ENCODE measurements at places on chromosomes 5 and 9. TPM values are rescaled to one million over a fixed set of nuclear protein-coding genes. Genes with fewer than 3 reads are reported as not detected.

The KIF12 gene
- total RNA-seq: 0.12 TPM

The PCDHGA6 gene
- 0.07 TPM for total RNA-seq

DNA sequence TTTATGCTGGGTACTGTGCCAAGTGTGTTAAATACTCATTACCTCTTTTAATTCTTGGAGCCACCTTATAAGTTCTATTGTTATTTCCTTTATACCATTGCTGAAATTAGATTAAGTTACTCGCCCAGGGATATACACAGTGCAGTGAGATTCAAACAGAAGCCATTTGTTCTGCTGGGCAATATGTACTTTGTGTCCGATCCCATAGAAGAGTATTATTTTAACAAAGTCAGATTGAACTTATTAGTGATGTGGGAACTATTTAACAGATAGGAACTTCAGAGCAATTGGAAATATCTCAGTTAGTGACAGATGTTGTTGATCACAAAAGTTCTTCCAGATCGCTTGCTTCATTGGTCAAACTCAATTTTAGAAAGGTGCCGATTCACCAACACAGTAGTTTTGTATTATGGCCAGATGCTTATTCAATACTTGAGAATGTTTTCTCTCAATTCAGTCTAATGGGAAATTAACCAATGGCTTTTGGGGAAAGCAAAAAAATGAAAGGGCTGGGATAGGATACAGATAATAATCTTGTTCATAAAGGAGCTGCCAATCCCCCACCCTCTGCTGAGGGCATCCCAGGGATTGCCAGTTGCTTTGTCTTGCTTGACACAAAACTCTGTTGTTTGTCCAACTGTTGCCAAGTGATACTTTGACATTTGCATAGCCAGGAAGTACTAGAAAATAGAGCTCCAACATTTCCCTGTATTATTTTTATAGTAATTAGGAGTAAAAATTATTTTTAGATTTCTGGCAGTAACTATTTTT, 94.8 kb upstream of the SEMA6A start:
- DNase-seq: no peak

GRCh38 chr9:21121595-21122251, 19.9 kb downstream of the IFNW1 start:
- DNase-seq: no peak

All from M059J (cell line).